ENCODE measurements at places on chromosomes 7 and 10.

DNA sequence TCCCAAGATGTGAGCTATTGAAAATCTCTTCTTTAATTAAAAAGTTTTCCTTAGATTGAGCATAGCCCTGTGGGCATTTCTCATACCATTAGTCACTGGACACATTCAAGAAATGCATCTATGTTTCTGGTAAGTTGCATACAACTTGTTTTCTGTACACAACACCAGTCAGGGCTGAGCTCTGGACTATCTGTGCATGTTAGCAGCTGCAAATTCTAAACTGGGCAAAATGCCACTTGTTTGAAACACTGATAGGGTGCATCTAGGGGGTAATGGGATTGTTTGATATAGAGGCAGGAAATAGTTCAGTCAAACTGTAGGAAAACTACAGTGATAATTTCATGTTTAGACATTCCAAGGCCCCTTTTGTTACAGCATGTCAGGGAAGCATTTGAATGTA lies 145.6 kb upstream of the NPY start:
- DNase-seq = no peak

DNA sequence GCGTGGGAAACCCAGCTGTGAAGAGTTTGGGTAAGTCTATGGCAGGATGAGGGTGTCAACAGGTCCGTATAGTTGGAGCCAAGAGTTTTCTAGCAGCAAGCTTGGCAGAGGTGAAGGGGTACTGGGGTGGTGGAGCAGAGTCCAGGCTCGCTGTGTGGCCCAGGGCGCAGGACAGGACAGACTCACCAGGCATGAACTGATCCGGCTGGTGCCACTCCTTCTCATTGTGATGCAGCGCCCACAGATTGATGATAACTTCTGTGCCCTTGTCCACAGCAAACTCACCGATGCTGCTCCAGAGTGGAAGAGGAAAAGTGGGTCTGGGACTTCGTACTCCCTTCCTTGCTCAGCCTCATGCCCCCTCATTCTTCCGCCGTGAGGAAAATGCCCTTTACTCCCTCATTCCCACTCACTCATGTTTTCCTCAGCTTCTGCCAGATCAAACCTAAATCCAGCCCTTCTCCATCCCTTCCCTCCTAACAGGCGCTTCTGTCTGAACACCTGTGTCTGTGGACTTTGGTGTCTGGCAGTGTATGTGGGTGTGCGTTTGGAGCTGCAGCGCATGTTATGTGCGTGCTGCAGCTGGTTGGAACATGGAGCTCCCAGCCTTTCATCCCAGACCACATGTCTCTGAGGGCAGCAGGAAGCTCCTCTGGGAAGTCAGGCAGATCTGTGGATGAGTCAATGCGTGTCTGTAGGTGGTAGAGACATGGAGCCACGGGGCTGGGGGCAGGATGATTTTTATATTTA lies 5.7 kb downstream of the CYP17A1 start:
- DNase-seq = no peak

DNA sequence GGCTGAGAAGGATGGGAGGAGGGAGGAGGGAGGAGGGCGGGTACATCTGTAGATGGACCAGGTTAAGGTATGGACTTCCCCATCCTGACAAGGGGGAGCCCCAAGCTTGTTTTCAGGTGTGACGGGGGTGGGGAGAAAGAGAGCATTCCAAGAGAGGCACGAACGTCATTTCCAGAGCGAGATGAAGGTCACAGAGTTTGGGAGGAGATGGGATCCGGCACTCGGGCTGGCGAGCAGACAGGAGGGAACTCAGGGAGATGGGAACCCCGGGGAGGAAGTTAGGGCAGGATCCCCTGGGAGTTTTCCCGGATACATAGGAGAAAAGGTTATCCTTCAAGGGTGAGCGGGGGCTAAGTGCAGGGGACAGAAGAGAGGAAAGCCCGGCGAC lies 118.8 kb downstream of the CUX1 start:
- DNase-seq = no peak

- DNase-seq = no peak
Observed at GRCh38 chr7:25742316-25742715, 409.7 kb upstream of the NFE2L3 start.

DNA sequence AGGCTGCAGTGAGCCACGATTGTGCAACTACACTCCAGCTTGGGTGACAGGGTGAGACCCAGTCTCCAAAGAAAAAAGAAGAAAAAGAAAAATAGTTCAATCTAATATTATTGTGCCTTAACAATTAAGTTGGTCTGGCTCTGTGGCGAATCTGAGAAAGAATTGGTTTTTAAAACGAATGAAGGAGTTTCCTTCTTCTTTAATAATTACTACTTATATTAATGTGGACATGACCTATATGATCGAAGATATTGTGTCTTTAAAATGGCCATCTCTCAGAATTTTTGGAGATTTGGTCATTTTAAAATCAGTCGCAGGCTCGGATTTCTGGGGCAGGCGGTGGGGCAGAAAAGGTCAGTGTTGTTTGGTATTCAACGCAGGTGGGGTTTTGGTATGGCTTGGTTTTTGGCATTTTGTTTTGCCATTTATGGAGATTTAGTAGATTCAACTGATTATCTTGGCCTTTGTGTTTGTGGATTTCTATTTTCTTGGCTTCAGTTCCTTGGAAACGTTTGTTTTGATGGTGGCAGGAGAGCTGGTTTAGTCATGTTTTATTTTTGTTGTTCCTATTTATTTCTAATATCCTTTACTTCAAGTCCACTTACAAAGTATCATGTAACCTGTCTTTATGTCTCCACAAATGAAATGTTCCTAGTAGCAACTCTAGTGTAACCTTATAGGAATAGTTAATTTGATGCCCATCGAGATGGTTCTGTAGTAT lies 178.8 kb upstream of the MKLN1 start:
- no peak for DNase-seq
